ENCODE measurements at places on chromosomes 7 and 10. TPM values are rescaled to one million over a fixed set of nuclear protein-coding genes. Genes with fewer than 3 reads are reported as not detected.

GRCh38 chr10:114142018-114142417, 32.0 kb downstream of the CCDC186 start:
- H3K4me1 ChIP-seq, result no peaks in the 10 kb centered on the region
- DNase-seq, result no peak
- no peak overlapping the region for H3K27ac ChIP-seq
- H3K36me3 ChIP-seq, result peaks cover 35% of the 10 kb centered on the region

GRCh38 chr7:126973066-126973465, 279.7 kb downstream of the GRM8 start:
- no peak for DNase-seq
- H3K4me3 ChIP-seq, result no peak overlapping the region
- H3K36me3 ChIP-seq, result no peaks in the 10 kb centered on the region
- H3K27ac ChIP-seq, result no peak overlapping the region
- H3K27me3 ChIP-seq, result no peaks in the 10 kb centered on the region

The DRGX gene
- polyA plus RNA-seq, result not detected

DNA sequence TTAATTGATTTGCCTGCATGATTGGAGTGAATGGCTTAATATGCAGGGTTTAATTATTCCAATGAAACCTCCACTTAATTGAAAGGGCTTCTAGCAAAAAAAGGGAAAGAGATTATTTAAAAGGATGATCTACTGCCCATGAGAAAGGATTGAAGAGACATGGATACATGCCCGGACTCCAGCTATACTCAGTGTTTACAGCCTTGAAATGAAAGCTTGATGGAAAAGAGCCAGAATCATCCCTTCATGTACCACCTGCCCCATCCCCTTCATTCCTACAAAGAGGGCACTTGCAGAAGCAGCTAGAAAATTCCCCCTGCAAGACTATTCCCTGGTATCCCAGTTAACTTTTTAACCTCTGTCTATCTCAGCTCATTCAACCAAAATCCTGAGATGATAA, 78.4 kb downstream of the CARD11 start:
- no peaks in the 10 kb centered on the region for H3K27me3 ChIP-seq
- peak overlapping the region; percentile 3 for H3K27ac ChIP-seq
- DNase-seq, result no peak
- H3K36me3 ChIP-seq, result peaks cover 18% of the 10 kb centered on the region
- no peak overlapping the region for H3K4me3 ChIP-seq

DNA sequence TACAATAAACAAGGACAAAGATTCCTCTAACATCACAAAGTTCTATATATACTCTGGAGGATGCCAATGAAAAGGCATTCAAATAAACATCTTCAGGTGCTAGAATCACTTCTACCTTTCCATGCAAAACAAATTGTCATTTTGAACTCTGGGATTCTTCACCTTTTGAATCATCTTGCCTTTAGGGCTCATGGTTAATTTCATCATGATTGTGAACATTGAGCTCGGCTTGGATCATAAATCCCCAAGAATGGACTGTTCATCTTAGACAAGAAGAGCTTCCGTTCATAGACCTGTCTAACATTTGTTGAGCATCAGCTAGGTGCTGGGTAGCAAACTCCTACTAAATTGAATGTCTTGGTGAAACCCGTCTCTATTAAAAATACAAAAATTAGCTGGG, 212.2 kb downstream of the TNS3 start:
- H3K36me3 ChIP-seq, result peaks cover 10% of the 10 kb centered on the region
- H3K4me1 ChIP-seq, result no peaks in the 10 kb centered on the region
- no peak overlapping the region for H3K4me3 ChIP-seq
- no peak for DNase-seq
- no peaks in the 10 kb centered on the region for H3K27me3 ChIP-seq
- no peak overlapping the region for H3K27ac ChIP-seq

DNA sequence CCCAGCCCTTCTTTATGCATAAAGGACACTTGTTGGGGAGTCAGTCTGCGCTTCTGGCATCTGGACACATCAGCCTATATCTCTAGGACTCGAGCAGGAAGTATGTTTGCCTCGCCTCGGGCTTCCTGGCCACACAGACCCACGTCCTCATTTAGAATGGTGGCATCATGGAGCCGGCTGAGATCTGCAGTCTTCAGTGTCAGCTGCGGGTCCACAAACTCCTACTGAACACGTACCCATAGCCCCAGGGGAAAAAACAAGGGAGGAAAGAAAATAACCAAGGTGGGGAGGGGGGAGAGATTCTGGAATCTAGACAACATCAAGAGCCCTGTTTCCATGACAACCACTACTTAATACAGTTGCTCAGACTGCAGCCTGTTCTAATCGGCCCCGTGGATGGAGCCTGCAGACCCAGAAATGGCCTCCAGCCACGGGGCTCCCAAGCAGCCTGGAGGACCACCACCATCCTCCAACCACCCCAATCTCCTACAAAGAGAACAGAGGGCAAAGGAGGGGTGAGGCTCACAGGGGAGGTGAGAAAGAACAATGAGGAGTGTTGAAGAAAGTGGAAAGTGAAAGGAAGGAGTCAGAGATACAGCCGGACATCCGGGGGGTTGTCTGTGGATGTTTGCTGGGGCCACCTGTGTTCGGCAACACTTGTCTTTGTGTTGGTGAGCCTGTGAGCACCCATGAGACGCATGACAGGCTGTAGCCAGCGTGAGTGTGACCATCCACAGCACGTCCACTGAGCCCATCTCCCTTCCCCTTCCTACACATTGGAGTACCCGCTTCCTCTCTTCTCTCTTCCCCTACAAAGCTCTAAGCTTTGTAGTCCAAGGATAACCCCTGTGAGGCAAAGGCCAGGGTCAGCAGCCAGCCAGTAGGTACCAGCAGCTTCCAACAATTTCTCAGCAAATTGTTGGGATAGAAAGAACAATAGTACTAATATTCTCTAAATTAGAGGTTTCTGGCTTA, 141.0 kb downstream of the PLXNA4 start:
- H3K4me3 ChIP-seq, result no peak overlapping the region
- no peak overlapping the region for H3K27ac ChIP-seq
- H3K27me3 ChIP-seq, result peaks cover 23% of the 10 kb centered on the region
- H3K4me1 ChIP-seq, result peaks cover 5% of the 10 kb centered on the region

DNA sequence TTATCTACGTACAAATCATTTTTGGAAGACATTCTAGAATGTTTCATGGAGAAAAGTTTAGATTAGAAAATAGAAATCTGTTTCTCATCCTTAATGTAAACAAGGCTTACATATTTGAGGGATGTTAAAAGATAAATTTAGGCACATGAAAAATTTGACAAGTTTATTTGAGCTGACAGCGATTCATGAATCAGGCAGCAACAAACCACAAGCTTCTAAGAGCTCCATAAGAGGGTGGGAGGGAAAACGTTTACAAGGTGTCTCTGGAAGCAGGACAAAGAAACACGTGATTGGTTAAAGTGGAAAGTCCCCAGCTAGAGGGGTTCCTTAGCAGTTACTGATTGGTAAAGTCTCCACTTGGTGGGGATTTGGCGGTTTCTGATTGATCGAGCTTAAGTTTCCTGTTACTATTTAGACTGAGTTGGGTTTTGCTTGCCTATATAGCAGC, 228.9 kb upstream of the PITRM1 start:
- DNase-seq, result no peak
- H3K27ac ChIP-seq, result no peak overlapping the region
- no peaks in the 10 kb centered on the region for H3K27me3 ChIP-seq
- peaks cover 6% of the 10 kb centered on the region for H3K4me1 ChIP-seq

The SPDYE6 gene
- not detected for polyA plus RNA-seq

DNA sequence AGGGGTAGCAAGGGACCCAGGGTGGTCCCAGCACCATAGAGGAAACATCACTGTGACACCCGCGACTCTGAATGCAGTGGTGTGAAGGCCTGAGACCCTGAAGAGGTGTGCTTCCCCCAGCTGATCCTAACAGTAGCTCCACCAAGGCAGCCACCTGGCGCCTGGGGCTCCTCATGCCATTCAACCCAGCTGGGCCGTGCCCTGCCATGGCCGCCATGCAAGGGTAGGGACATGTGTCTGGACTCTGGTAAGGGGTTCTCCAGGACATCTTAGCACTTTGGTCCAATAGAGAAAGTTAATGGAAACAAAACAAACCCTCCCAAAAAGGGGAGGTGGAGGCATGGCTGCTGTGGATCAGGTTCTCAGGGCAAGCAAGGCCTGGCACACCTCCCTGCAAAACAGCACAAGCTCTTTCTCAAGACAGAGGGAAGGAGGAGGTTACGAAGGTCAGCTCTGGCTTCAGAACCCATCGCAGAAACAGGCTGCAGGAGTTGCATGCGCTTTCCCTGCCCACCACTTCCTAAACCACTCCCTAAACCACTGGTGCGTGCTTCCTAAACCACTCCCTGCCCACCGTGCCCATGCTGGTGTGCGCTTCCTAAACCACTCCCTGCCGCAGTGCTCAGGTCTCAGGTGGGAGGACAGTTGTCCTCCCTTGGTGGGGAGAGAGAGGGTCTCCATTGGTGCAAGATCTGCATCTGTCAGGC, 108.7 kb downstream of the LARP4B start:
- peaks cover 25% of the 10 kb centered on the region for H3K36me3 ChIP-seq
- H3K4me1 ChIP-seq, result peaks cover 34% of the 10 kb centered on the region
- H3K4me3 ChIP-seq, result peak overlapping the region; percentile 82
- peak overlapping the region; percentile 93 for H3K27ac ChIP-seq
- DNase-seq, result peak; percentile 11
- H3K27me3 ChIP-seq, result no peaks in the 10 kb centered on the region

GRCh38 chr7:19305698-19306097, 160.5 kb upstream of the FERD3L start:
- no peaks in the 10 kb centered on the region for H3K36me3 ChIP-seq
- H3K4me3 ChIP-seq, result no peak overlapping the region
- H3K27me3 ChIP-seq, result no peaks in the 10 kb centered on the region
- no peaks in the 10 kb centered on the region for H3K4me1 ChIP-seq

GRCh38 chr7:112502700-112503099, 21.9 kb downstream of the LSMEM1 start:
- H3K36me3 ChIP-seq, result no peaks in the 10 kb centered on the region
- H3K27me3 ChIP-seq, result peaks cover 5% of the 10 kb centered on the region
- H3K4me1 ChIP-seq, result no peaks in the 10 kb centered on the region
- no peak overlapping the region for H3K4me3 ChIP-seq
- H3K27ac ChIP-seq, result no peak overlapping the region

DNA sequence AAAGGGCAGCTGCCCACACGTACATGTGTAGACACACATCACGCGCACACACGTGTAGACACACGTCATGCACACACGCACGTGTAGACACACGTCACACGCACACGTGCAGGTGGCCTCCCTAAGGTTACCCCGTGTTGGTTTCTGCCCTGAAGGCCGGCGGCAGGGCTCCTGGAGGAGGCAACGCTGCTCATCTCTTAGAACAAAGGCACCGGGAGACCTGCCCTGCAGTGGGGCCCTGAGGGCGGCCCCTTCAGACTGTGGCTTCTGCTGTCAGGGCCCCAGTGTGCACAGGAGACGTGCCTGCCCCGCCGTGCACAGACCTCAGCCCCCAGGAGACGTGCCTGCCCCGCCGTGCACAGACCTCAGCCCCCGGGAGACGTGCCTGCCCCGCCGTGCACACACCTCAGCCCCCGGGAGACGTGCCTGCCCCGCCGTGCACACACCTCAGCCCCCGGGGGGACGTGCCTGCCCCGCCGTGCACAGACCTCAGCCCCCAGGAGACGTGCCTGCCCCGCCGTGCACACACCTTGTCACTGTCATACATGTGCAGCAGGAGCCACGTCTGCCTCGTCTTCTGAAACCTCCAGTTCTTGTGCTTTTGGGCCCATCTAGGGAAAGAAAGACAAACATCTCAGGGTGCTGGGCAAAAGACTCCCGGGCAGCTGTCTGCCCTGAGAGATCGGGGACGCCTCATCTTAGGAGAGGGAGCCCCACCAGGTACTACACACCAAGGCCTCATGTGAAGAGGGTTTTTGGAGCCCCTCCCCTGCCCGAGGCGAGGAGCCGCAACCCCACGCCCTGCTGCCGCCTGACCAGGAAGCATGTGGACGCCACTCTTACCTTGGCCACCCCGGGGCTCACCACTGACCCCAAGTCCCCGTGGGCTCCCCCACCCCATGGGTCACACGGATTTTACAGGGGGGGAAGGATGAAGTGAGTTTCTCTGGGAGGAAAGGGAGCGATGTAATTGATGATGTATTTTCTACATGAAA, 17.3 kb downstream of the CYP2W1 start:
- H3K27me3 ChIP-seq, result no peaks in the 10 kb centered on the region
- DNase-seq, result no peak
- no peaks in the 10 kb centered on the region for H3K36me3 ChIP-seq
- H3K4me3 ChIP-seq, result no peak overlapping the region

GRCh38 chr7:155380221-155380861, 77.6 kb upstream of the EN2 start:
- H3K4me1 ChIP-seq, result peaks cover 57% of the 10 kb centered on the region
- H3K4me3 ChIP-seq, result peak overlapping the region; percentile 53
- H3K27ac ChIP-seq, result peak overlapping the region; percentile 26
- no peaks in the 10 kb centered on the region for H3K36me3 ChIP-seq

GRCh38 chr7:26512737-26513136, 221.1 kb downstream of the SNX10 start:
- H3K36me3 ChIP-seq, result no peaks in the 10 kb centered on the region
- no peaks in the 10 kb centered on the region for H3K4me1 ChIP-seq
- no peak overlapping the region for H3K4me3 ChIP-seq
- no peak overlapping the region for H3K27ac ChIP-seq
- H3K27me3 ChIP-seq, result peaks cover 34% of the 10 kb centered on the region
- DNase-seq, result no peak

DNA sequence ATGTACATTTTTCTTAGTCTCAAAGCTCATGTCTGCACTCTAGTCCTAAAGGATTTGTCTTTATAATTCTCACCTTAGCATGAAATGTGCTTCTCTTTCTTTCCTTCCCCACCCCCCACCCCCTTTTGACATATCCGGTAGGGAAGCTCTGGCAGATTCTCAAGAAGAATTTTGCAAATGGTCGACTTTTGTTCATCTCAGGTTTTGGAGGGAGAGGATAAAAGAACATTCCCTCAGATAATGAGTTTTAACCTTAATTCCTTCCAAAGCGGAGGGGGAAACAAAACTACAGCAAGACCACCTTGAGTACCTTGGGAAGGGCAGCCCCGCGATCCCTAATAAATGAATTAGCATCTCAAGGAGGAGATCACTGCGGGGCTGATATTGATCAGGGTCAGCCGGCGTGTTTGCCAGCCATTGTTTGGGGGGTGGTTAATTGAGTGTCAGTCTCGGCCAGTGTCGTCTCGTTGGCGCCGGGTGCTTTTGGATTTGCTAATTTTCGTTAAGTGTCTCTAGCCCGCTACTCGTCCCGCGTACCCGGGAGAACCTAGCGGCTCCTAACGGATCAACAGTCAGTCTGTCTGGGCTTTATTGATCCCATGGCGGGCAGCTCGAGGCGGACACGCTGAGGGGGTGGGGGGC, 874 bp upstream of the BAMBI start:
- DNase-seq, result no peak
- peaks cover 28% of the 10 kb centered on the region for H3K4me1 ChIP-seq
- peak overlapping the region; percentile 77 for H3K4me3 ChIP-seq
- H3K27ac ChIP-seq, result peak overlapping the region; percentile 78

Measured in naive B cell (primary cell).